ENCODE measurements at places on chromosomes 4 and X.

GRCh38 chrX:36898301-36898700, 109.9 kb upstream of the FAM47C start:
- no peak for DNase-seq

GRCh38 chr4:98661371-98662054, 3.1 kb upstream of the TSPAN5 start:
- no peak for DNase-seq

DNA sequence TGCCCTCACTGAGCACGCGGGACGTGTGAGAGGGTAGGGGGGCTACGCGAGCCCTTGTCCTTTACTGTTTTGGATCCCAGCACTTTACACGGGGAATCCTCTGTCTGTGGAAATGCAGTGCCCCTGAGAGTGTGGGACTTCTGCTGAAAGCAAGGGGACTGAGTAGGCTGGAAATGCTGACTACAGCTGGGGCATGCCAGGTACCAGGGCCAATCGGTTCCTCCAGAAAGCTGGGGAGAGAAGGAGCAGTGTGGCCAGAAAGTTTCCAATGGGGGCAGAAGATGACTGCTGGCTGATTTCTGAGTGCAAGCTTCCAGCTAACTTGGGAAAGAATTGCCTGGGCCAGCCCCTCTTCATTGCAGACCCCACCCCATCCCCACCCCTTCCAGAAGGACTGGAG, 1.5 kb downstream of the NHSL2 start:
- no peak for DNase-seq

- no peak for DNase-seq
Measured at GRCh38 chrX:140480765-140481164, 24.1 kb downstream of the SOX3 start.

DNA sequence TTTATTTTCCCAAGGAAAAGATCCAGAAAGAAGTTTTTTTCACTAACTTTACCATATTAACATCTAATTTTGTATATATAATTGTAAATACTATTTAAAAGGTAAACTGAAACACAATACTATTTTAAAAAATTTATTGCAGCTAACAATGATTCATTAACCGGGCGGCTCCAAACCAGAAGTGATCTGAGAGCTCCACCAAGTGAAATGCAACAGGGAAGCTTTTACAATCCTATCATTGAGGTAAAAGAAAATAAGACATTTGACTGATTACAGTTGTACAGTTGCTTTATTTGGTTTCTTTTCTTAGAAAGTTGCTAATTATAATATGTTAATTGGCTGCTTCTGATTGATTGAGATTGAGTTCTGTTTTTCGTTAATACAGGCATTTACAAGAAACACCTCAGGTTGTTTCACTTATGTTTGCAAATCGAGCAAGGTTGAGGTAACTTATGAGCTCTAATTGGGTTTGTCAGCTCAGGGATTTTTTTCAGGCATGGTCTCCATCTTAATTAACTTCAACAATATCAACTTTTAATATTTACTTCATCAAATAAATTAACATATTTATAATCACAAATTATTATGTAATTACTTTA, 220.2 kb upstream of the UGT8 start:
- DNase-seq, result no peak

DNA sequence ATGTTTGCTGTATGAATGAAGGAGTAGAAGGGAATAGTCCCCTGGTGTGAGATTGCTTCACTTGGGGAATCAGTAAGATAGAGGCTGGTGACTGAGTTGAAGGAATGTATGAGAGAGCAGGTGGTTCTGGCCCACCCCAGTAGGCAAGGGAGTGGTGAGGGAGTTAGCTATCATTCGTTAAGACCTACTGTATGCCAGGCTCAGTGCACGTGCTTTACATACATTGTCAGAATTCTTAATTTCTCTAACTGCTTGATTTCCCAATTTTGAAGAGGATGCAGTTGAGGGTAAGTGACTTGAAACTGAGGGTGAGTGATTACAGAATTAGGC, 700 bp downstream of the VMA21 start:
- DNase-seq, result no peak

GRCh38 chrX:18173494-18174180, 47.0 kb downstream of the BEND2 start:
- DNase-seq, result no peak
